ENCODE measurements at places on chromosomes 6 and 20.

DNA sequence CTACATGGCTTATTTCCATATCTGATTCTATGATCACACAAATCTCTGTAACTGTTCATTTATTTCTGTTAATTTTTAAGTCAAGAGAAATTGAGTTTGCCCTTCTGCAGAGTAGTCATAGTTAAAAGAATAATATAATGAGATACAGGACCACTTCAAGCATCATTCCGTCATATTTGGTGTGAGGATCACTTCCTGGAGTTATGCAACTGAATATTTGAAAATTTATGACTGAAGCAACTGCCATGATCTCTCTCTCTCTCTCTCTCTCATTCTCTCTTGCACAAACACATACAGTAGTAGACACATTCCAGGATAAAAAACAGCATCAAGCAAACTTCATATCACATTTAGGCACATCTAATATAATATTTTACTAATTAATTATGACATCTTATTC lies 116.4 kb downstream of the COL9A1 start:
- no peak for DNase-seq

GRCh38 chr6:56501993-56502392 lies 140.7 kb downstream of the DST start:
- DNase-seq, result no peak

DNA sequence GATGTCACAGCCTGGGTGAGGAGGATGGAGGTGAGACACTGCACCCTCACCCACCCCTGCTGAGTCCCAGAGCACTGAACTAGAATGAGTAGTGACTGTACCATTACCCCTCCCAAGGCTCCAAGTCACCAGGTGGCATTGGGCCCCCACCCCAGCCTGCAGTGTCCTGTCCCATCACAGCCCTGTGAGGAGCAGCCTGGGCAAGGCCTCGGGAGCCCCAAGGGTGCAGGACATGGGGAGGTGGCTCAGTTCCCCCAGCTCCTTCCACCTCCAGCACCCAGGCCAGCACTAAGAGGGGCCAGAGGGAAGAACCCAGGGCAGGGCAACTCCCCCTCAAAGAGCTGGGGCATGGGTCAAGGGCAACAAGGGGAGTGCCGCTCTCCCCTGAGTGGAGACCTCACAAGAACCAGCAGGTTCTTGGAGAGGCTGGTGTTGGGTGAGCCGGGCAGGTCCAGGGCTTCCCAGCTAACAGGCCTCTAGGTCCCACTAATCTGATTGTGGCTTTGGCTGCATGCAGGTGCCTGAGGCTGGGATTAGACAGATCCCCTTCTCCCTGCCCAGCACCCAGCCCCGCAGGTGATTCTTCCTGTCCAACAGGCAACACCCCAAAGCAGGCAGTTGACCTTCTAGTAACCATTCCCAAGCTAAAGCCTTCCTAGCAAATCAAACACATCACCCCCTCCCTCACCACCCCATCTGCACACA lies 2.6 kb downstream of the CST4 start:
- DNase-seq, result no peak

DNA sequence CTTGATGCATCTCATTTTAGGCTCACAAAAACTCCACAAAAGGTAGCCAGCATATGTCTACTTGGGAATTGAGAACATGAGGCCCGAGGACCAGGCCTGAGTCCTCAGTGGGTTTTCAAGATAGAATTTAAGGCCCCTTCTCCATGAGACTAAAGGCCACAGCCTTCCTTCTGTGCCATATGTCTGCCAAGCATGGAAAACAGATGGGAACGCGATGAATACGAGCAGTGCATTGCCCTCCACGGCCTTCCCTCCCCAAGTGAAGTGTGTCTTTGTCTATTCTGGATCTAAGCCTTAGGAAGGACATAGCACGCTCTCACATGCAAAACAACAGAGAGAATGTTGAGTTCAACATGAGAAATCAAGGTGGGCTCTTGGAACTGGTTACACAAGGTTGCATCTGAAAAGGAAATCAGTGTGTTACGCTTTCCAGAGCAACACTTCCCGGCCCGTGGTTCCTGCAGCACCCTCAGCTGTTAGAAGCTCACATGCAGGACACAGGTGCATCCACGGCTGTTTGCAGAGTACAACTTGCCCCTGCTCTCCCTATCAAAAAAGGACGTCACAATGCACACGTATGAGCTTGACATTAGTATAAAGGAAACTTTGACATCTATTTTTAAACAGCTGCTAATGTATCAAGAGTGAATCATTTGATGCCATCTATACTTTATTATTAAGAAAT lies 229.9 kb downstream of the NRN1 start:
- no peak for DNase-seq
